ENCODE measurements at places on chromosomes 2 and 18.

DNA sequence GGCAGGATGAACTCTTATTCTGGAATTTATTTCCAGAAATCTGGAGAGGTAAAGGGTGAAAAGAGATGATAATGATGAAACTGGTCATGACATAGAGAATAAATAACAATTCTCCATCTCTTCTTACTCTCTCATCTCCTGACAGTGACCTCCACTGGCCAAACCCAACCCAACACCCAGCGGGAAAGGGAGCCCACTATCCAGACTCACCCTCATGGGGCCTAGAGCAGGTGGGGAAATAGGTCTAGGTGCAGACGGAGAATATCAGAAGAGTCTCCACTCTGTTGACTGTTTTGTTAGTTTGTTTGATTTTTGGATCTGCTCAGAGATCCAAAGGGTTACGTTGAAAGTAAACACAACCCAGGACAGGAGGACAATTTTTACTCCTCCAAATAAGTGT lies 263.2 kb upstream of the PARD3B start:
- no peaks in the 10 kb centered on the region for H3K36me3 ChIP-seq
- no peaks in the 10 kb centered on the region for H3K4me1 ChIP-seq
- H3K27me3 ChIP-seq, result no peaks in the 10 kb centered on the region
- no peak for DNase-seq
- H3K4me3 ChIP-seq, result no peak overlapping the region

DNA sequence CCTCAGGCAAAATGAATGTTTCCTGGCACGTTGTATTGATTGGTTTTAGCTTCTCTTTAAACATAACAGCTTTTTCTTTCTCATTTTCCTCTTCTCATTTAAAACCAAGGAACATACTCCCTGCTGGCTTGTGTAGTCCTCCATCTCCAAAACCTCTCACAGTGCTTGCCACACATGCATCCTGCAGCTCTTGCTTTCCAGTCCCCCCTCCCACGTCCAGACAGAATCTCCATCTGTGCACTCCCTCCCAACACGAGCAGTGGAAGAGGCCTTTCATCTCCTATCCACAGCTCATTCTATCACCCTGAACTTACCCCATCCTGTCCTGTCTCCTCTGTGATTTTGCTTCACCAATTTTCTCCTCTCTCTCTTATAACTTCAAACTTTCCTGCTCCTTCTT lies 99.6 kb upstream of the THSD7B start:
- no peak for DNase-seq
- H3K36me3 ChIP-seq, result no peaks in the 10 kb centered on the region
- no peak overlapping the region for H3K27ac ChIP-seq
- no peak overlapping the region for H3K4me3 ChIP-seq

GRCh38 chr2:223930103-223930976 lies 14.8 kb downstream of the WDFY1 start:
- no peak overlapping the region for H3K27ac ChIP-seq
- peak; percentile 43 for DNase-seq
- peaks cover 23% of the 10 kb centered on the region for H3K4me1 ChIP-seq
- no peaks in the 10 kb centered on the region for H3K27me3 ChIP-seq
- no peaks in the 10 kb centered on the region for H3K36me3 ChIP-seq
- H3K4me3 ChIP-seq, result no peak overlapping the region

- peaks cover 6% of the 10 kb centered on the region for H3K4me1 ChIP-seq
- no peak overlapping the region for H3K4me3 ChIP-seq
- no peak for DNase-seq
- no peaks in the 10 kb centered on the region for H3K36me3 ChIP-seq
These were observed 124.7 kb downstream of the MEIS1 start for GRCh38 chr2:66559672-66560071.

GRCh38 chr2:26168785-26169184 lies 4.1 kb upstream of the GAREM2 start:
- peaks cover 7% of the 10 kb centered on the region for H3K4me1 ChIP-seq
- H3K27me3 ChIP-seq, result peaks cover 8% of the 10 kb centered on the region
- no peaks in the 10 kb centered on the region for H3K36me3 ChIP-seq
- no peak for DNase-seq
- H3K4me3 ChIP-seq, result no peak overlapping the region
- no peak overlapping the region for H3K27ac ChIP-seq

GRCh38 chr2:208608122-208608835 lies 201.7 kb downstream of the PTH2R start:
- H3K27me3 ChIP-seq, result no peaks in the 10 kb centered on the region
- DNase-seq, result no peak
- no peaks in the 10 kb centered on the region for H3K4me1 ChIP-seq
- no peaks in the 10 kb centered on the region for H3K36me3 ChIP-seq

GRCh38 chr18:72444111-72444797 lies 99.9 kb downstream of the CBLN2 start:
- no peaks in the 10 kb centered on the region for H3K36me3 ChIP-seq
- H3K27me3 ChIP-seq, result no peaks in the 10 kb centered on the region
- no peaks in the 10 kb centered on the region for H3K4me1 ChIP-seq
- H3K4me3 ChIP-seq, result no peak overlapping the region
- no peak for DNase-seq

GRCh38 chr18:8747440-8747937 lies 42.1 kb downstream of the MTCL1 start:
- no peak overlapping the region for H3K27ac ChIP-seq
- no peak for DNase-seq
- H3K36me3 ChIP-seq, result no peaks in the 10 kb centered on the region
- H3K4me3 ChIP-seq, result no peak overlapping the region
- no peaks in the 10 kb centered on the region for H3K4me1 ChIP-seq
- H3K27me3 ChIP-seq, result no peaks in the 10 kb centered on the region

GRCh38 chr2:153963256-153963655 lies 91.5 kb downstream of the GALNT13 start:
- no peaks in the 10 kb centered on the region for H3K27me3 ChIP-seq
- H3K27ac ChIP-seq, result no peak overlapping the region
- no peaks in the 10 kb centered on the region for H3K36me3 ChIP-seq
- no peaks in the 10 kb centered on the region for H3K4me1 ChIP-seq
- no peak overlapping the region for H3K4me3 ChIP-seq

- no peaks in the 10 kb centered on the region for H3K27me3 ChIP-seq
- DNase-seq, result no peak
- H3K4me3 ChIP-seq, result no peak overlapping the region
- H3K36me3 ChIP-seq, result no peaks in the 10 kb centered on the region
- no peaks in the 10 kb centered on the region for H3K4me1 ChIP-seq
These were observed 53.3 kb upstream of the COL5A2 start for GRCh38 chr2:189232759-189233406.

DNA sequence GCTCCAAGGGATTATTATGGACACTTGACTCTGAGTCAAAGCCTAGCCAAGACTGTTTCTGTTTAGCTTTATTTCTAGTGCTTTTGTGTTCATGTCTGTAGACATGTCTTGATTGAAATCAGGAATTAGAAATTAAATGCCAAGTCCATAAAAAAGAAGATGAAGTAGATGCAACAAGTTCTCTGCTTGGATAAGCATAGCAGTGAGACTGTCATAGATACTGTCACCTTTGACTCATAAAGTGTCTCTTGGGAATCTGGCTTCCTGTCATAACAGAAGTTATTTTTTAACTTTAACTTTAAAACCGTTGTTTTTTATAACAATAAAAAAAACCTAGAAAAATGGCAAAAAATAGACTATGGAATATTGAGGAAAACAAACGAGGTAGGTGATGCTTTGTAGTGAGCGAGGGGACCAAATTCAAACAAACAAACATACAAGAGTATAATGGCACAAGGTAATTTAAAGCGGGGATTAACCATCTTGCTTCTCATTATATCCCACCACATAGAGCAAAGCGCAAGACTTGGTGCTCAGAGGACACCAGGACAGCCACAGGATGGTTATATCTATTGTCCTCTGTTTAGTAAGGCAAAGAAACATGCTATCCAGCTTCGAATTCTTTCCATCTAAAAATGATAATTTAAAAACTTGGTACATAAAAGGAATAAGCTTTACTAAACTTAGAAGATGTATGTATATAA lies 64.6 kb downstream of the CD226 start:
- no peaks in the 10 kb centered on the region for H3K36me3 ChIP-seq
- H3K4me1 ChIP-seq, result no peaks in the 10 kb centered on the region
- H3K4me3 ChIP-seq, result no peak overlapping the region
- DNase-seq, result no peak

DNA sequence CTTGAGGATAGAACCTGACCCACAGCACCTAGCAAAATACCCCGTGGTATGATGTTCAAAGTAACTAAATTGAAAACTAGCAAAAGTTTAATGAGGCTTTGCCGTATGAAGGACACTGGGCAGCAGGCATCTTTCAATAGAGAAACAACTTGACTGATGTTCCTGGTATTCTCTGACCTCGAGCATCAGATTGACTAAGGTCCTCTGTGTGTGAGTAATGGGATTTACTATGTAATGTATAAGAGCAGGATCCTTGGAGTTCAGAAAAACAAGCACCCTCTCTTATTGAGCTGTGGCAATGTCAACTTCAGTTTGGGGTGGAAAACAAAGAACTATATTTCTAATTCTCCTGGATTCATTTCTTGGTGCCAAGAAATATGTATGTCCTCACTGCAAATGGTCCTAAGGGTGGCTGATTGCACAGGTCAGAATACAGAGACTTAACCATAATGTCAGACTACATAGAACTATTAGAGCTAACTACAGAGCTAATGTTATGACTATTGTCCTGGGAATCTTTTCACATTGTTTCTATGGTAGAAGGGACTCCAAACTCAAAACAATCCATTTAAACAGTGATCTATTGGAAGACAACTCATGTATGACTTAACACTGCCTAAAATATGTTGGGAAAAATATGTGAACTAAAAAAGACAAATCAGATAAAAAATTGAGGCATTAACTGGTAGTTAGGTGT lies 4.4 kb downstream of the TNFAIP6 start:
- H3K4me1 ChIP-seq, result no peaks in the 10 kb centered on the region
- H3K4me3 ChIP-seq, result no peak overlapping the region
- H3K27ac ChIP-seq, result no peak overlapping the region
- DNase-seq, result no peak
- H3K36me3 ChIP-seq, result no peaks in the 10 kb centered on the region

DNA sequence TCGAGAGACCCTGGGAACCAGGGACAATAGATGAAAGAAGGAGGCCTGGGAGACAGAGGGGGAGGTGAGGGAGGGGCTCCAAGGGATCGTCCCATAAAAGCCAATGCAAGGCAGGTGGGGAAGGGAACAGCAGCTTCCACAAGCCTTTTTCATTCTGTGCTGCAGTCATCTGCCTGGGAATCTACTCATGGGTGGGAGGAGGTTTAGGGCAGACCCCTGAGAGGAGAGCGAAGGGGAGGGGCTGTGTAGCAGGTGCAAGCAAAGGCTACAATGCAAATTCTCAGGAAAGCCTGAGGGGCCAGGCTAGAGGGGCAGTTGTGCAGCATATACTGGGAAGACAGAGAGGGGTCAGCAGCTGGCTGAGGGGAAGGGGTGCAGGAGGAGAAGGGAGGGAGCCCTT lies 135.4 kb downstream of the SETBP1 start:
- peaks cover 20% of the 10 kb centered on the region for H3K4me1 ChIP-seq
- no peaks in the 10 kb centered on the region for H3K36me3 ChIP-seq
- no peak overlapping the region for H3K27ac ChIP-seq

- H3K27ac ChIP-seq, result no peak overlapping the region
- H3K27me3 ChIP-seq, result no peaks in the 10 kb centered on the region
- H3K4me1 ChIP-seq, result peaks cover 9% of the 10 kb centered on the region
- H3K36me3 ChIP-seq, result no peaks in the 10 kb centered on the region
These were observed 20.4 kb downstream of the TMSB10 start for GRCh38 chr2:84925724-84926376.

GRCh38 chr2:109170645-109171044 lies 41.6 kb downstream of the SH3RF3 start:
- peaks cover 8% of the 10 kb centered on the region for H3K4me1 ChIP-seq
- H3K27ac ChIP-seq, result no peak overlapping the region
- no peak for DNase-seq
- H3K4me3 ChIP-seq, result no peak overlapping the region
- no peaks in the 10 kb centered on the region for H3K36me3 ChIP-seq
- no peaks in the 10 kb centered on the region for H3K27me3 ChIP-seq

GRCh38 chr2:98294711-98295110 lies 51.5 kb upstream of the CNGA3 start:
- H3K27ac ChIP-seq, result no peak overlapping the region
- no peaks in the 10 kb centered on the region for H3K36me3 ChIP-seq
- H3K4me1 ChIP-seq, result no peaks in the 10 kb centered on the region

DNA sequence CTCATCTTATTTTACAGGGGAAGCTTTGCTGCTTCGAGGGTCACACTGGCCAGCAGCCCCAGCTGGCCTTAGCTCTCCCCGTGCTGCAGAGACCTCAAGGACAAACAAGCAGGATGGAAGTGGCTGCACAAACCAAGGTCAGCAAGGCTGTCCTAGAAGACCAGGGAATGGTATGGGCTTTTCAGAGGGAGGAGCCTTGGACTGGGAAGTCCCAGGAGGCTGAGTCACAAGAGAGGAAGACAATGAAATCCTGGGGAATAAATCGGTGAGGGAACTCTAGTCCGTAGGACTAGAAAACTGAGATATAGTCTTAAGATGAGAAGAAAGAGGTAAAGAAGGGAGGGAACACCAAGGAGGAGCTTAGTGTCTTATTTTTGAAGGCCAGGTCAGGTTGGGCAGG lies 15.7 kb downstream of the CREG2 start:
- no peak for DNase-seq
- no peak overlapping the region for H3K4me3 ChIP-seq
- H3K27ac ChIP-seq, result no peak overlapping the region
- H3K36me3 ChIP-seq, result no peaks in the 10 kb centered on the region

GRCh38 chr2:218392891-218393462 lies 6.7 kb upstream of the CTDSP1 start:
- H3K27me3 ChIP-seq, result no peaks in the 10 kb centered on the region
- H3K4me3 ChIP-seq, result no peak overlapping the region
- H3K27ac ChIP-seq, result no peak overlapping the region
- no peak for DNase-seq

DNA sequence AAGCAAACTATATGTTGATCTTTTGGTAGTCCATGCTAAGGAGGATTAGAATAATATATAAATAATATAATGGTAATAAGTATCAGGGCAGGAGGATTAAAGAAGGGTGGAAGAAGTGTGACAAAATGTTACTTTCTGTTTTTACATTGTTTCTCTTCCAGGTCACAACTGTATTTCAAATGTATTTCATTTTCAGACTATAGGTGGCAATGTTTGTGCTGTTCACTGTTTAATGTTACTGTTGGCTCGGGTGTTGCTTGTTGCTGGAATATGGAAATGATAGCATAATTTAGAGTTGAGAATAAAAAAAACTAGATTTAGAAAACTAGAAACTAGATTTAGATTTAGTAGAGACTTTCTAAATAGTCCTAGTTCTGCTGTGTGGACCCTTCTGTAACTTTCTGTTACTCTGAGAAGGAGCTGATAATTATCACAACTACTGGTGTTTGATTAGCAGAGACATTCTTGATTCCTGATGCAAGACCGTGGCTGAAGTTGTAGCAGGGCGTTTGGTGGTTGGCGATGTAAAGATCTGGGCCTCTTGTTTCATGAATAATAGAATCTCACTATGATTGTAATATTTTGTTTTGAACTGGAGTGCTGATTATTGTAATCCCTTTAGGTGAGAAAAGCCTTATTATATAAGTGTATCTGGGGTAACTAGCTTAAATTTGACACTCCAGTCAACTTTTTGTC lies 7.9 kb downstream of the NEDD4L start:
- no peak overlapping the region for H3K4me3 ChIP-seq
- no peaks in the 10 kb centered on the region for H3K36me3 ChIP-seq
- no peak for DNase-seq
- no peaks in the 10 kb centered on the region for H3K27me3 ChIP-seq
- H3K4me1 ChIP-seq, result peaks cover 20% of the 10 kb centered on the region
- peak overlapping the region; percentile 19 for H3K27ac ChIP-seq

All from thyroid gland (tissue), 4 donors.